ENCODE measurements at places on chromosomes 7 and 10. TPM values are rescaled to one million over a fixed set of nuclear protein-coding genes. Genes with fewer than 3 reads are reported as not detected.

DNA sequence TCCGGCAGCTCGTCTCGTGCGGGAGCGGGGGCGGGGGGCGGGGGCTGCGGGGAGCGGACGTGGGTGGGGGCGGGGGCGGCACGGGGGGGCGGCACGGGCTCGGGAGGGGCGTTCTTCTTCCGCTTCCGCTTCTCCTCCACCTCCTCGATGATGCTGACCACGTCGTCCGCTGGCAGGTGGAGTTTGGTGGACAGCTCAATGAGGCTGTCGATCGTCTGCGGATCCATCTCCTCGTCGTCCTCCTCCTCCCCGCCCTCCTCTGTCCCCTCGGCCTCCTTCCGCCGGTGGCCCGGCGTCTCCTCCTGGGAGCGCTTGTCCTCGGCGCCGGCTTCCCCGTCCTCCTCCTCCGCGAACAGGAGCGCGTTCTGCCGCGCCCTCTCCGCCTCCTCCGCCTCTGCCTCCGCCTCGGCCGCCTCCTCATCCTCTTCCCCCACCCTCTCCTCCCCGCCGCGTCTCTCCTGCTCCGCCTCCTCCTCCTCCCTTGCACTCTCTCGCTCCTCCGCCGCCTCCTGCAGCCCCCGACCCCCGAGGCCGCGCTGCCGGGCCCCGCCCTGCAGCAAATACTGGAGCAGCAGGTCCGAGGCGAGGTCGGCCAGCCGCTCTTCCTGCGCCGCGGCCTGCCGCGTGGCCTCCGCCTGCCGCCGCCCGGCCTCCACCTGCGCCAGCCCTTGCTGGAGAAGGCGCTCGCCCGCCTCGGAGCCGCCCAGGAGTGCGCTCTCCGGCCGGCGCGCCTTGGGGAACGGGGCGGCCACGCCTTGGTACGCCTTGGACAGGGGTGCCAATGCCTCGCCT lies 1.9 kb downstream of the VGF start:
- no peak for DNase-seq

- no peak for DNase-seq
Observed at GRCh38 chr10:126568809-126569385, 101.6 kb downstream of the C10orf90 start.

- no peak for DNase-seq
Observed at GRCh38 chr7:101436857-101437576, 74.3 kb downstream of the COL26A1 start.

DNA sequence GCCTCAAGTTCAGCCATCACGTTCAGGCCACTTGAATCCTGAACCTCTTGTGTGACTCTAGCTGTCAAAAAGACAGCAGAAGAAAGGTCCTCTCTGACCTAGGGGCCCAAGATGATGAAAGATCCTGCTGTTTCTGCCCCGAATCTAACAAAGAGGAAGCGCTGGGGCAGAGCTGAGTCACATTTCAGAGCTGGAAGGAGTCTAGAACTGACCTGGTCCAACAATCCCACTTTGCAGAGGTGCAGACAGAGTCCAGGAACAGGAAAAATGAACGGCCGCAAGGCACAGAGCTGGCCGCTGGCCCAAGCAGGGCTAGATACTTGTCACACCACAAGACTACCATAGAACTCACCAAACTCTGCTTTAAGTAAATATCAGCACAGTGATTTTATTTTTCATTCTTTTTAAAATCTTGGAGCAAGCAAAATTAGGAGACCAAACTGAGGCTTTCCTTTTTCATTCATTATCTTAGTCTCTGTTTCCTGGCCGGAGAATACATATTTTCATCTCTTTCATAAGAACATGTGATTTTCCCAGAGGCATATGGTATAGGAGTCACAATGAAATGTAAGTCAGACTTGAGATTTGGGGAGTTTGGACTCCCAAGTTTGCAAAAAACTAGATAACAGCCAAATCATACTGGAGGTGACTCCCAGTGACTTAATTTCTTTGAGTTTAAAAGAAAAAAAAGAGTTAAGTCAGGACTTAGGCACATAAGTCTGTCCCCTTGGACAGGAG lies 52.8 kb downstream of the CHST15 start:
- no peak for DNase-seq

GRCh38 chr7:85510287-85510686 lies 323.4 kb upstream of the SEMA3D start:
- no peak for DNase-seq

Gene FGL2
- 0.26 TPM for total RNA-seq

GRCh38 chr10:85407088-85407487 lies 959.5 kb downstream of the GRID1 start:
- DNase-seq = no peak

Gene CYP3A7
- total RNA-seq = not detected

Gene SLC18A3
- not detected for total RNA-seq

DNA sequence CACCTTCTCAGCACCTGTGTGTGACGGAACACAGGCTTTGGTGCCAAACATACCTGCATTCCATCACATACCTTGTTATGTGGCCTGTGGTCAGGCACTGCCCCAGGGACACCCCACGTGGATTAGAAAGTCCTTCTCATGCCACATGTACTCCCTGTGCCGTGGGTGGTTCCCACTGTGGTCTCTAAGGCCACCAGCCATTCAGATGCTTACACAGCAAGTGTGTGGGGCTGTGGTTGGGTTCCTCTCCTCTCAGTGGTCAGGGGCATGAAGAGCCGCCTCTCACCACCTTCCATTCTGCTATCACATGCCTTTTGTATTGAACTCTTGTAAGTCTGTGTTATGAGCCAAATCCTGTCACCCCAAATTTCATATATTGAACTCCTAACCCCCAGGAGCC lies 85.1 kb upstream of the IGFBP3 start:
- no peak for DNase-seq

- no peak for DNase-seq
Observed at GRCh38 chr10:78551184-78552005, 517.4 kb upstream of the ZMIZ1 start.

Measured in pulmonary artery endothelial cell (primary cell).